Activated CD4-positive, alpha-beta T cell treated with anti-CD3 and anti-CD28 coated beads, Interleukin-2, amount 50 U/mL, for 1 hour (primary cell): ENCODE measurements at places on chromosomes 5 and 9.

- DNase-seq, result no peak
These were observed 25.1 kb upstream of the PRDM12 start for GRCh38 chr9:130639124-130639765.

GRCh38 chr5:108003178-108003577 lies 332.4 kb upstream of the EFNA5 start:
- no peak for DNase-seq

DNA sequence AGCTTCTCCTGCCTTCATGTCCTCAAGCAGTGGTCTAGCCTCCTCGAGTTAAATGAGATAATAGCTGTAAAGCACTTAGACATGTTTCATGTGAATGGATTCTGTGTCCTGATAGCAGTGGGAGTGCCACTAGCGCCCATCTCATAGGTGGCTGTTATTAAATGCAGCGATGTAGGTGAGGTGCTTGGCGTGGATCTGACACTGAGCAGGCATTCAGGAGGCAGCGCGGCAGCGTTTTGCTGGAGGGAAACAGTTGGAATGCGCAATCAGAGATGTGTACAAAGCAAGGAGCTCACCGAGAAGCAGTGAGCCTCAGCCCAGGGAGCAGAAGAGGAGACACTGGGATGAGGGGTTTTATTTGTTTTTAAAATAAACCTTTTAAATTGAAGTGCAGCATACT lies 106.6 kb downstream of the RGS3 start:
- DNase-seq, result no peak

DNA sequence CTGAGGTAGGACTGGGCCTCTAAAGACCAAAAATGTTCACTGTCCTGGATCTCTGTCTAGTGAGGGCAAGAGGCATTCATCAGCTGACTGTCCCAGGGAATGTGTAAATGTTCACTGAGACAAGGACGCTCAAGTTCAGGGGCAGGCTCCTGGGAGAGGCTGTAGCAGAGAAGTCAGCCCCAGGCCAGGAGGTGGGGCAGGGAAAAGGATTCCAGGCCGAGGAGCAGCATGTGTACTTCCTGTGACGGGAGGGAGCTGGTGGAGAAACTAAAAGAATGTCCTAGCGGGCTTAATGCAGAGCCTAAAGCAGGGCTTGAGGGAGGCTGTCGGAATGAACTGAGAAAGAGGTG lies 205.8 kb downstream of the GABBR2 start:
- no peak for DNase-seq

DNA sequence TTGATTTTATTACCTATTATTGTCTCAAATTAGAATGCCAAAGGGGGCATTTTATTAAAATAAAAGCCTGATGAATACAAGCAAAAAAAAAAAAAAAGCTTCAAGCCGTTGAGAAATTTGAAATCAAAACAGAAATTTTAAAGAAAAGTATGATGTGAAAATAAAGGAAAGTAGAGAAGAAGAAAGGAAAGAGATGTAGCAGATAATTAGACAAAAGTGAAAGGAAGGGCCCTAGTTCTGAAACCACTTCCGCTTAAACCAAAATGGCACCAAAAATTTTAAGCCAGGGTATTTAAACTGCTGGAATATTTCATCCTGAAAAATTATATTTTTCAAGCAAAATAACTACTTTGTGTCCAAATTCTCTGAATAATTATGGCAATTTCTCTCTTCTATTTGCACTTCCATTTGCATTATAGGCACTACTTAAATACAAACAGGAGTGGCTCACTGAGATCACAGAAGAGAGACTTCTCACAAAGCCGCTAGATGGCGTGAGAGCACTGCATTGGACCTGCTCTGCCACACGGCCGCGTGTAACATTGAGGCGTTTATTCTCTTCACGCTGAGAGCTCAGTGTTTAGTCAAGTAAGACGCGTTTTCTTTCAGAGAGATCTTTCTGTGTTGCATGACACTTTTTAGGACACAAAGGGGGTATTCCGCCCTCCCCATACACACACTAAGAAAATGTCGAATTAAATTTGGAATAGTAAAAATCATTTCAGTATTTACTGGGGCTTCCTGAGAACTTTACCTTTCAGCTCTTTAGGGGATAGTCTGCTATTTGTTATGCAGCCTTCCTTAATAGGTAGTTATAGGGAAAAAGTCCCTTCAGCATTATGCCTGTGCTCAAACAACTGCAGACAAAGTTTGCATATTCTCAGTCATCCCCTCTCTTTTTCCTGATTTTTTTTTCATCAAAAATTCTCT lies 368.4 kb upstream of the CCNH start:
- DNase-seq, result peak; percentile 73

- no peak for DNase-seq
These were observed 125.6 kb downstream of the PAPPA start for GRCh38 chr9:116279230-116279629.

GRCh38 chr5:170279459-170279817 lies 18.1 kb downstream of the LCP2 start:
- DNase-seq, result no peak

DNA sequence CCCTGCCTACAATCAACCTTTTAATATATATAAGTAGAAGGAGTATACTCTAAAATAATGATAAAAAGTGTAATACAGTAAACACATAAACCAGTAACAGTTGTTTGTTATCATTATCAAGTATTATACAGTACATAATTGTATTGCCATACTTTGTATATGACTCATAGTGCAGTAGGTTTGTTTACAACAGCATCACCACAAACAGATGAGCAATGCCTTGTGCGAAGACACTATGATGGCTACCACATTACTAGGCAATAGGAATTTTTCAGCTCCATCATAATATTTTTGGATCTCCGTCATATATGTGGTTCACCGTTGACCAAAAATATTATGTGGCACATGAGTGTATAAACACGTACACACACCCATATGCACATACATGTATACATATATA lies 69.7 kb upstream of the APC start:
- no peak for DNase-seq

DNA sequence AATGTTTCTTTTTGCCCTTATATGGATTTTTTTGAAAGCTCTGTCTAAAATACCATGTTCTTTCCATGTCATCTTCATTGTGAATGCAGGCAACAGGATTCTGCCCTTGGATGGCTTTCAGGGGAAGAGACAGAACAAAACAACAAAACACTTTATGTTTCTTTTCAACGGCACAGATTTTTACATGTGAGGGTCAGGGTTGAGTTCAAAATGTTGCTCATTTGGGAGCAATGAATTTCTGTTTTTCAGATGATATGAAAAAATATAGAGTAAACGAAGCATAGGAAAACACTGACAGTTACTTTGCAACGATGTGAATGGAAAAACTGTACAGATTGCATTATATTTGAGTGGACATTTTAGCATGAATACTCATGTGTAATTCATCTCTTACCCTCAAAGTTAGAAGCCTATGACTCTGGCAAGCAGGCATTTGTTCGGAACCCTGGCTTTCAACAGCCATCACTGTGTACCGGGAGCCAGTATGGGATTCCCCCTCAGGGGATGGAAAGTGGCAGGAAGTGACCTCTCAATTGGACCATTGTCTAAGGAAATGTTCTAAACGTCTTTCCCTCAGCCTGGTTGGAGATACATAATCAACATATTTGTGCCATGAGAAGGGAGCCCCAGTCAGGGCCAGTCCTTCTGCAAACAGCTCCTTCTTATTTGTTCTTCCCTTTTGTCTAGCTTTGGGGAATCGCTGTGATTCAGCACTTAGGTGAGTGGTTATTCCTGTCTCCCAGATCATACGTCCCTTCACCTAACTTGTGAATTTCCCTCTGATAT lies 153.9 kb upstream of the MEF2C start:
- DNase-seq, result no peak

- no peak for DNase-seq
These were observed 59.2 kb downstream of the GADD45G start for GRCh38 chr9:89664010-89664409.

DNA sequence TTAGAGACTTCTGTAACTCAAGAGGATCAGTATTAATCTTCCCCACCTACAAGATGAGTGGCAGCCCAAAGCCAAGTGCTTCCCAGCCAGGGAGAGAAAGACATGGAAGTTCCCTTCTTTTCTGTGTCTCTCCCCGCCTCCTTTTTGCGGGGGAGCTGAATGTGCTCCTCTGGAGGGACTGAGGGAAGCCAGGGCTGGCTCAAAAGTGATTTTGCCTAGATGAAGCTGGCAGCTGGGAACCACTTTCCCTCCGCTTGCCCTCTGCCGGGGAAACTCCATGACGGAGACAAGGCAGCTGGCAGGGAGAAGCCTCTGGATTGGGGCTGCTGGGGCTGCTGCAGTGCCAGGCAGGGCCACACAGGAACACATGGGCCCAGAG lies 24.4 kb downstream of the EGR1 start:
- DNase-seq, result no peak

GRCh38 chr5:168513861-168514428 lies 15.2 kb upstream of the FBLL1 start:
- DNase-seq, result no peak

DNA sequence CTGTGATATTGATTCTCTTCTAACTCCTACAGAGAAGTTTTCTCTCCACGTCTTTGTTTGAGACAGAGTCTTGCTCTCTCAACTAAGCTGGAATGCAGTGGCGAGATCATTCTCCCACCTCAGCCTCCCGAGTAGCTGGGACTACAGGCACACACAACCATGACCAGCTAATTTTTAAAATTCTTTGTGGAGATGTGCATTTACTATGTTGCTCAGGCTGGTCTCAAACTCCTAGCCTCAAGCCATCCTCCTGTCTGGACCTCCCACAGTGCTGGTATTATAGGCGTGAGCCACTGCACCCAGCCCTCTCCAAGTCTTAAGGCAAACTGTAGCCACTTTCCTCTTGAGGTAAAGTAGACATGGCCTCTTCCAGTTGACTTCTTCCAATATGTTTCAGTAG lies 72.2 kb downstream of the SNX18 start:
- DNase-seq, result no peak

DNA sequence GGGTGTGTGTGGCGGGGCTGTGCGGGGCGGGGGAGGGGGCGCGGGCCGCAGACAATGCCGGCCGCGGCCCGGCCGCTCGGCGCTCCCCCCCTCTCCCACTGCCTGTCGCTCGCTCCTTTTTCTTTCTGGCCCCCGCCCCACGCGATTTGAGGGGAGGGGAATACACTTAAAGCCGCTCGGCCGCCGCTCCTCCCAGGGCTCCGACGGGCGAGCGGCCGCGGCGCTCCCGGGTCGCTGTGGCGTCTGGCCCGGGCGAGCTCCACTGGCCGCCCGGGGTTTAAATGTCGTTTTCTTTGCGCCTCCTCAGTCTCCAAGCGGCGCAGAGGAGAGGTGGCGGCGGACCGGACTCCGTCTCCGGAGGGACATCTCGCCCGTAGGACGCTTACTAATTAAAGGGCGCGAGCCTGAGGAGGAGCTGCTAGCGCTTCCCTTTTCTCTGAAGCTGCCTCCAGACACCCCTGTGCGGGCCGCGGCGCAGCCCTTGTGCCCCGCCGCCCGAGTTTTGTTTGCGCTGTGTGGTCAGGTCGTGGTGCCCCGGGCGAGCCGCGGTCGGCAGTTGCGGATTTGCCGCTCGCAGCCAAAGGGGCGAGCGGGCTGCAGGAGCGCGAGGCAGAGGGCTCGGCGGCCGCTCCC lies 1.4 kb downstream of the ZSWIM6 start:
- peak; percentile 14 for DNase-seq

DNA sequence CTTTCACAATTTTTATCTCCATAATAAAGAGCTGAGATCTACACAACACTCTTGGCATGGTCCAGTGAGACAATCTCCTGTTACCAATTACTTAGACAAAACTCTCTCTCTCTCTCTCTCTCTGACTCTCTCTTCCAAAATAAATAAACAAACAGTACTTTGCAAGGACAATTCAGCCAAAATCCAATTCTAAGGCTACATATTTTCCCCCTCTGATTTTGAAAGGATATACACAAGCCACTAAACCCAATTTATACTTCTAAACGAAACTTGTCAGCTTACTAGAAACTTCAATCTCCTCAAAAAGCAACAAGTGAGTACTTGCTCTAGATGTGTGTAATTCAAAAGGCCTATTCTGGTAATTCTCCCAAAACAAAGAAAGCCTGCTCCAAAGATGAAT lies 26.3 kb upstream of the TNPO1 start:
- DNase-seq, result no peak

DNA sequence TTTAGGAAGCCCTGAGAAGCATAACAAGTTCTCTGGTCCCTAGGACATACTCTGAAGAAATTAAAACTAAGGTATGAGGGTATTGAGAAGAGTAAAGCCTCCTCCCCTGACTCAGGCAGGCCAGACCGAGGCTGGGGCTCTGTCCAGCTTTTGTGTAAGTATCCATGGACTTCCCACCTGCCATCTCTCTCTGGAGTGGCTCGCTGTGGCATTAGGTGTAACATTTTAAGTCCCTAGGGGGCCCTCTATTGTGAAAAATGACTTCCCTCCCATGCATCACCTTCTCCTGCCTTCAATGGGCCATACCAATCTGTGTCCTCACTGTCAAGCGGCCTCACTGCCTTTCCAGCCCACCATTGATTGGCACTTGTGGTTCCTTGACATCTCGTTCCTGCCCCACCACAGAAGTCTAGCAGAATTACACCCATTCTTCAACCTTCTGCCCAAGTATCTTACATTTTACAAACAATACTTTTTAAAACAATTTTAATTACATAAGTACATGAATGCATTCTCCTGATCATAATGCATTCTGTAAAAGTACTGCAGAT lies 205.5 kb downstream of the SLIT3 start:
- DNase-seq, result no peak

DNA sequence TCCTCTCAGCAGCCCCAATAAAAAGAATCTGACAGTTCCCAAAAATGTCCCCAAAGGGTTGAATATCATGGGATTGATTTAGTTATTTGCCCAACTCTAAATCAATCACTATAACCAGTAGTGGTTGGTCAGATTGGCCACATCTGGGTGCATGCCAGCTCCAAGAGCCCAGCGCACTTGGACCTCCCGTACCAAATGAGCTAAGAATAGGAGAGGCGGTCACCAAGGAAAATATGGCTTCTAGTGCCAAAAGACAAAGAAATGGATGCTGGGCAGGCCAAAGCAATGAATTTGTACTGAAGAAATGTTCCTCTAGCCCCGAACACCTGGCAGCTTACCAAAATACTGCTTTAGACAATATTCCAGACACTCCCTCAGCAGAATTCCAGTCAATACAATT lies 80.3 kb downstream of the RCL1 start:
- DNase-seq, result no peak

DNA sequence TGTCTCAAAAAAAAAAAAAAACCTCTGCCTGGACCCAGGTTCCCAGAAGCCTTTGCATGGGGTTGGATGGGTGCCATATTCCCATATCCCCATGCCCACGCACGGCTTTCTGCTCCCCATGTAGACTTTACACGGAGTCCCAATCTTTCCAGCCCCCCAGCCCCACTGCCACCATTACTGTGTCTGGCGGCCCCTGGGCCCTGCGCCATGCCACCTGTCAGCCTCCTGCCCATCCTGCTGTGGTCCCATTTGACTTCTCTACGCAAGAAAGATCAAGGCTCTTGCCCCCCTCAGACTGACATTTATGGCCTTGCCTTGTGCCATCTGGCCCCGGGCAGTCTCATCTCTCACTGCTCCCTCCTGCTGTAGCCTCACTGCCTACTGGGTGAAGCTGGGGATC lies 6.5 kb upstream of the AK1 start:
- no peak for DNase-seq
